CD4-positive, alpha-beta T cell treated with Interleukin-2 at 100 ng/mL for 4 hours (primary cell): ENCODE measurements at places on chromosomes 5 and 9.
A peak's percentile ranks its signal among the peaks of the same experiment; 100 is the strongest.

DNA sequence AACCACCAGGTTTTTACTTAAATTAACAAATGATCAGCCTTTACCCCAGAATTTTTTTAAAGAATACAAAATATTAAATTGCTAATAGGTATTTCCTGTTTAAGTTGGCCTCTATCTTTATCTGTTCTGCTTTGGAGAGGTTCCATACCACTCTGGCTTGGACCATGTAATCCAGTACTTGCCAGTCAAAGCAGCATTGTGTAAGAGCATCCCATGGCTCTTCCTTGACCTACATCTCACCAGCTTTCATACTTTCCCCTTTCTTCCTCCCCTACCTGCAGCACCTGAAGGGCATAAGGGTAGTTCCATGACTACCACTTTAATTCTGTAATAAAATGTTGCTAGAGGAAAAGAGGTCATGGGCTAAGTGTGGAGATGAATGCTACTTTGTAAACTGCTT is 140.8 kb upstream of the MTAP start:
- DNase-seq: no peak

DNA sequence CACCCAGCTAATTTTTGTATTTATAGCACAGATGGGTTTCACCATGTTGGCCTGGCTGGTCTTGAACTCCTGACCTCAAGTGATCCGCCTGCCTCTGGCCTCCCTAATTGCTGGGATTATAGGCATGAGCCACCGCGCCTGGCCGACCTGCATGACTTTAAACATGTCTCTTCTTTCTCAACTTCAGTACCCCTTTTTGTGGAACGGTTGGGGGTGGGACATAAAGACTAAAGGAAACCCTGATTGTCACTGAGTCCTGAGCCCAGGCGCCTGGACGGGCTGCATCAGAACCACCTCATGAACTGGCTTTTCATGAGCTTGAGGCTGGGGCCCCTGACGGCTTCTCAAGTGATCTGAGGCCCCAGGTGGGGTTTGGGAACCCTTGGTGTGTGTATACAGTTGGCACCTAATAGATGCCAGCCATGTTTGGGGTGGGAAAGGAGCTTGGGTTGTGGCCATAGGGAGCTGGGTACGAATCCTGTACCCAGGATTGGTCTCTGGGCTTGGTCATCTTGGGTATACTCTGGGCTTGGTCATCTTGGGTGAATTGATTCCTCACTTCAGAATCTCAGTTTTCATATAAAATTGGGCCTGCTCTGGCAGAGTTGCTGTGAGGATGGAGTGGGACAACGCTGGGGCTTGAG is 2.2 kb downstream of the GRK6 start:
- DNase-seq: no peak

DNA sequence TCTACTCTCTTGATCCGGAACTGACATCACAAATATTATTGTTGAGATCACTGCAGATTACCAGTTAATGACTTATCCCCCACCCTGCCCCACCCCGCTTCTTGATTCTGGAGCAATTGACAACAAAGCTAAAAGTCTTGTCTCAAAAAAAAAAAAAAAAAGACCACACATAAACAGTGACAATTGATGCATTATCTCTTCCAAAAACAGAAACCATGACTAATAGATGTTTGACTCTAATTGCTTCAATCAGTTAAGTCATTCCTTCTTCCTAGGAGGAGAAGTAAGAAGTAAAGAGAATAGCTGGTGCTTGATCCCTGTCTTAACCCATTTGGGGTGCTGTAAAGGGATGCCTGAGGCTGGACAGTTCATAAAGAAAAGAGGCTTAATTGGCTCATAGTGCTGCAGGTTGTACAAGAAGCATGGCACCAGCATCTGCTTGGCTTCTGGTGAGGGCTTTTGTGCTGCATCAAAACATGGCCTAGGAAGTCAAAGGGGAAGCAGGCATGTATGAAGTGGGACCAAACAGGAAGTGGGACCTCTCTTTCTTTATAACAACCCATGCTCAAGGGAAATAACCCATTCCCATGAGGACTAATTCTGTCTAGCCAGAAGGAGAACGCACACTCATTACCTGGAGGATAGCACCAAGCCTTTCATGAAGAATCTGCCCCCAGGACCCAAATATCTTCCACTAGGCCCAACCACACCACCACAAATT is 158.7 kb downstream of the TMEM167A start:
- no peak for DNase-seq

- peak; percentile 58 for DNase-seq
Observed at GRCh38 chr9:84296146-84296843, 44.3 kb downstream of the SLC28A3 start.

DNA sequence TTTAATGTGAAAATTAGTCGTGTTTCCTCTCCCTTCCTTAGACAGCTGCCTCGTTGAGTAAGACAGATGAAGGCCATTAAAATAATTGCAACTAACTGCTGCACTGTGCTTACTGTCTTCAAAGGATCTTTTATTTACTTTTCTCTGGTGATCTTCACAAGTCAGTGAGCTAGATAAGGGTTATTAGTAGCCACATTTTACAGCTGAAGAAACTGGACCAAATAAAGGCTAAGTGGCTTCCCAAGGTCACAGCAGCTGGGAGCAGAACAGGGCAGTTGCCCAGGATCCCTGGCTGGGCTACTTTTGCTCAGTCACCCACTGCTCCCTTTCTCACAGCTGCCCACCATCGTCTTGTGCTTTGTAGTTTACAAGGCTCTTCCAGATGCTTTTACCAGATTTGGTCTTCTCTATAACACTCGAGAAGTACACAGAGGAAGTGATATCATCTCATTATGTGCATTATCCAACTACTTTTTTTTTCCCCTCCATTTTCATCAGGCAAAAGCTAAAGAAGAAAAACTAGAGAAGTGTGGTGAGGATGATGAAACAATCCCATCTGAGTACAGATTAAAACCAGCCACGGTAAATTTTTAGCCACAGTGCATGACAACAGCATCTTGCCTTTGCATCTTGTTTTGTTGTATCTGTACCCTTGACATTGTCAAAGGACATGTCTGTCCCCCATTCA is 61.8 kb downstream of the ERAP1 start:
- no peak for DNase-seq

GRCh38 chr5:35266276-35266675 is 36.0 kb upstream of the PRLR start:
- no peak for DNase-seq

GRCh38 chr9:121753802-121754654 is 102.6 kb downstream of the DAB2IP start:
- DNase-seq: no peak

- DNase-seq: no peak
Observed at GRCh38 chr9:10168241-10168640, 444.6 kb downstream of the PTPRD start.

GRCh38 chr5:39238366-39239105 is 19.2 kb upstream of the FYB1 start:
- DNase-seq: peak; percentile 25

DNA sequence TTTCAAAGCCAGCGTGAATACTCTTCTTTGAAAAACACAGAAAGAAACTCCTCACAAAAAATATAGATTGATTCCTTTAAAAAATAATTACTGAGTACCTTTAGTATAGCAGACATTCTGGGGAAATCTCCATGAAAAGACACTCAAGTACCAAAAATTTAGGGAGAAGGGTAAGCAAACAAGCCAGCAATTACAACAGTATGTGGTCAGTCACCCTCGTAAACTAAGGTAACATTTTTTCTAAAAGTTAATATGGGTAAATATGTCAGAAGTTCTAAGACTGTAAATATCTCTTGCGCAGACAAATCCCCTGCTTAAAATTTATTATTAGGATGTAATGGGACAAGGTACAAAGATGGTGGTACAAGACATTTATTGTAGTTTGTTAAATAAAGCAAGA is 102.0 kb upstream of the PTGER4 start:
- DNase-seq: no peak
